ENCODE measurements at places on chromosomes 1 and 21. TPM values are rescaled to one million over a fixed set of nuclear protein-coding genes. Genes with fewer than 3 reads are reported as not detected.

Gene RORC
- total RNA-seq, result under 0.01 TPM

GRCh38 chr21:14875704-14876523, 188.9 kb downstream of the NRIP1 start:
- DNase-seq, result peak; percentile 40

- no peak for DNase-seq
Measured at GRCh38 chr1:79575424-79575823, 568.9 kb upstream of the ADGRL4 start.

- DNase-seq, result no peak
Measured at GRCh38 chr1:44024903-44025525, 6.2 kb downstream of the SLC6A9 start.
